Astrocyte of the hippocampus (primary cell): ENCODE measurements at places on chromosomes 13 and 19.

DNA sequence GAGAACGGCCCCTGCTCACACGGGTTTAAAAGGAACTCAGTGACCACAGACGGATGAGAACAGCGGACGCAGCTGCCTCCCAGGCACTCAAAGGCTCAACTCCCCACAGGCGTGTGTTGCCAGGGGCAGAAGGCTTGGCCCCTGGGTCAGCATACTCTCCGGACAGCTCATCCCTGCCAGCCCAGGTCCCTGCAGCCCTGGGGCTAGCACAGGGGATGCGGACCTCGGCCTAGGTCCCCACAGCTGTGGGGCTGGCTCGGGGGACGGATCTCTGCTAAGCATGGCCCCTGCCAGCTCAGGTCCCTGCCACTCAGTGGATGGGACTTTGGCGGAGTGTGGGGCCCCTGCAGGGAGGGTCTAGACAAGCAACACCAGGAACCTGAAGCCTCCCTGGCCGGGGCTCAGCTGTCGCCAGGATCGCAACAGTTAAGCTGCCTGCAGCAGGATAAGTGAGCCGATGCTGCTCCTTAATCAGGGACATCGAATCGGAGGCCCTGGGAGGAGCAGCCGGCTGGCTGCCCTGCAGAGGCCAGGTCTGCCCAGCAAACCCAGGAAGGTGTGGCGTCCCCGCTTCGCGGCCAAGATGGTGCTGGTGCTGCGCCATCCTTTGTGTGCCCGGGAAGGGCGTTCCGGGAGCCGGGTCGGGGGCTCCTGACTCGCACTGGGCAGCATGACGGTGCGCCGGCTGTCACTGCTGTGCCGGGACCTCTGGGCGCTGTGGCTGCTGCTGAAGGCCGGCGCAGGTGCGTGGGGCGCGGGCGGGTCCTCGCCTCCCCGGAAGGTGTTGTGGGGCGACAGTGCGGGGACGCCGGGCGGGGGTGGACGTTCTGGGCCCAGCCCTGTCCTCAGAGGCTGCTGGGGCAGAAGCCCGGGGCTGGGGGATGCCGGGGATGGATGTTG is 32.5 kb downstream of the MCF2L start:
- DNase-seq = peak; percentile 80

DNA sequence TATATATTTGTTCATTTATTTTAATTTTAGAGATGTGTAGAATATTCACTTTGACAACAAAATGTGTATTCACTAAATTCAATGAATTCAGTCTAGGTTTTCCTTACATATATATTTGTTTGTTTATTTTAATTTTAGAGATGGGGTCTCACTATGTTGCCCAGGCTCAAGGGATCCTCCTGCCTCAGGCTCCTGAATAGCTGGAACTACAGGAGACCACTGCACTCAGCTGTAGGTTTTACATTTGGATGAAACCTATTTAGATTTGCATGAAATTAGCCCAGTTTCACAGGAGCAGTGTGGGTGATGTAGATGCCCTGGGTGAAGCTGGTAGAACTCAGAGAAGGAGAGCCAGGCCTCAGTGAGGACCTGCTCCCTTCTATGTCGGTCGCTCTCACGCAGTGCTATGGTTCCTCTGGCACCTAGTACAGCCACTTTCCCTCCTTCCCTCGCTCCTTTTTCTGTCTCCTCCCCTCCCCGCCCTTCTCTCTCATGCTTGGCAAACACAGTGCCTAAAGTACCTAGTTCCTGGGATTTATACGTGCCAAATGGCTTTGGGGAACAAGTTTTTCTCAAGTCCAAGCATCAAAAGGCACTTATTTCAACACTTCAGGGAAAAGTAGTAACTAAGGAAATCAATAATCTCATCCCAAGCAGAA is 14.7 kb upstream of the HMGB1 start:
- no peak for DNase-seq

DNA sequence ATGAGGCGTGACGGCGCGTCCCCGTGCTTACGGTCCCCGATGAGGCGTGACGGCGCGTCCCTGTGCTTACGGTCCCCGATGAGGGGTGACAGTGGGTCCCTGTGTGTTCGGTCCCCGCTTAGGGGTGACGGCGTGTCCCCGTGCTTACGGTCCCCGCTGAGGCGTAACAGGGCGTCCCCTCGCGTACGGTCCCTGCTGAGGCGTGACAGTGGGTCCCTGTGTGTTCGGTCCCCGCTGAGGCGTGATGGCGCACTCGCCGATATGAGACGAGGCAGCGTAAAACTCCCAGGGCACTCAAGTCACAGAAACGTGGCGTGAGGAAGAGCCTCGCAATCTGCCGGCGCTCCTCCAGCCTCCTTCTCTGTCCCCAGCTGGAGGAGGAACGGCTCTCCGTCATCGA is 20.9 kb downstream of the CFAP97D2 start:
- DNase-seq = no peak

- peak; percentile 79 for DNase-seq
These were observed 2.8 kb downstream of the MAST1 start for GRCh38 chr19:12841094-12841493.

DNA sequence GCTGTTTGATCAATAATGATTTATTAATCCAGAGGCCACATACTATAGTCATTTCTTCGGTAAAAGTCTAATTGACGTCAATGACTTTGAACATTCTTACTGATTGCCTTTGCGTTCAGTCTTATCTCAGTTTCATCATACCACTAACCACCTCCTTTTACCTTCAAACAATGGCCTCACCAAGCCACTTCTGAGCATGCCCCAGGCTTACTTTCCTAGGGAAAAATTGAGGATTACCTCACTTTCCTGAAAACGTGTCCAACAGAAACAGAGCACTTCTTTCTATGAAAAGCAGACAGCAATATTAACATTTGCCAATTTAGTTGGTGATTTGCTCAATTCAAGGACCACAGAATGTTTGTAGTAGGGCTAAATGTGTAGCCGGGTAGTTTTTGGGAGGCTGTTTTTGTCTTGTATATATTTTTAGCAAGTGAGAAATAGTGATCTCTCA is 157.6 kb downstream of the KLF5 start:
- peak; percentile 76 for DNase-seq

DNA sequence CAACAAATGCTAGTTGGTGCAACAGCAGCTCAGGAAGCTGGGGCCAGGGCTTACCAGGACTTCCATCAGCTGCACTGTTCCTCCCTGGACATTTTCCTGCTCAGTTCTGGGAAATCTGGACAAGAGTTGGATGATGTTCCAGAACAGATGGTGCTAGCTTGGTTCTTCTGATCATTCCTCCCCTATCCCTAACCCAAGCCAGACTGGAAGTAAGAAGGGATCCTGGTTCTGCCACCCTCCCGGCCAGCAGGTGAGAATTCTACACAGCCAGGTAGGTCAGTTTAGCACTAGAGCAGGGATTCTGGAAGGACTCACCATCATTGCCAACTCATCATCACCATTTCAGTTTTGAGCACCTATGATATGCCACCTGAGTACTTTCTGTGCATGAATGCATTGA is 30.2 kb downstream of the CACNA1A start:
- DNase-seq = no peak

- no peak for DNase-seq
These were observed 64.3 kb downstream of the RASL11A start for GRCh38 chr13:27334774-27335435.

GRCh38 chr13:80039000-80039399 is 301.9 kb downstream of the SPRY2 start:
- DNase-seq = no peak

- peak; percentile 93 for DNase-seq
These were observed 1.0 kb downstream of the HMGB1 start for GRCh38 chr13:30464496-30465342.

- DNase-seq = no peak
These were observed 137.2 kb downstream of the MZT1 start for GRCh38 chr13:72590091-72590740.

DNA sequence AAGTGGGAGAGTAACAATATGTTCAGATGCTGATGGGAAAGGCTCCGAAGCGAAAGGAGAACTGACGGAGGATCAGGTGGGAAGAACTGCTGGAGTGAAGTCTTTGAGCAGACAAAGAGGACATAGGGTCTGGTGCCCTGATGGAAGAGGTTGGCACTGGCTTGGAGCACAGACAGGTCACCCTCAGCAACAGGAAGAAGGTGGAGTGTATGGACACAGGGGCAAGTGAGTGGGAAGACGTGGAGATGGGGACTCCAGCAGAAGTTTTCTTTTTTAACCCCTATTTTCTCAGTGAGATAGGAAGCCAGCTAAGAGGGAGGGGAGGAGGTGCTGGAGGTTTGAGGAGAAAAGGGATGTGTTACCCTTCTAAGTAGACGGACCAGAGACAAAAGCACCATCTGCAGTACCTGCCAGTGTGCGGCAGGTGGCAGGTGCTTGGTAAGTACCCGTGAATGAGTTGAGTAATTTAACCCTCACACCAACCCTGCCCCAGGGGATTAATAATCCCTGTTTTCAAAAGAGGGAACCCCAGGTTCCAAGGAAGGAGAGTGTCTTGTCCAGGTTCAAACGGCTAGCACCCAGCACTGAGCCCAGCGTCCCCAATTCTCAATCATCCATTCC is 11.2 kb downstream of the HAS1 start:
- peak; percentile 50 for DNase-seq

DNA sequence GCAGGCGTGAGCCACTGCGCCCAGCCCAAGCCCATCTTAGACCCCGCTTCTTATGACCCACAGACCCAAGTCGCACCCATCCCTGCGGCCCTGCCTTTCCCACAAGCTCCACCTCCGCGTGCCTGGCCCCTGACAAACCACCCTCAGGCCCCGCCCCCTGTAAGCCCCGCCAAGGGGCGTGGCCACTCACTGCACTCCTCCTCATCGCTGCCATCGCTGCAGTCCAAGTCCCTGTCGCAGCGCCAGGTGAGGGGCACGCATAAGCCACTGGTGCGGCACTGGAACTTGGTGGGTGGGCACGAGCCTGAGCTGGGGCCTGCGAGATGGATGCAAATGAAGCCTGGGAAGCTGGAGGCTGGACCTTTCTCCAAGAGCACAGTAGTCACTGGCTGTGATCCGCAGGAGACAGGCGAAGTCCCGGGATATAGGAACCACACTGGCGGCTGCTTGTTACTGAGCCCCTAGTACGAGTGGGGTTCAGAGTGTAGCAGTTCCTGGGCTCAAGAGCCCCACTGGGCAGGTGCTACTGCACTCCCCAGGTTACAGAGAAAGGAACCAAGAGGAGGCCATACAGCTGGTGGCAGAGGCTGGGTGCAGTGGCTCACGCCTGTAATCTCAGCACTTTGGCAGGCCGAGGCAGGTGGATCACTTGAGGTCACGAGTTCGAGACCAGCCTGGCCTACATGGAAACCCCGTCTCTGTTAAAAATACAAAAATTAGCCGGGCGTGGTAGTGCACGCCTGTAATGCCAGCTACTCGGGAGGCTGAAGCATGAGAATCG is 3.1 kb downstream of the CD320 start:
- peak; percentile 43 for DNase-seq

DNA sequence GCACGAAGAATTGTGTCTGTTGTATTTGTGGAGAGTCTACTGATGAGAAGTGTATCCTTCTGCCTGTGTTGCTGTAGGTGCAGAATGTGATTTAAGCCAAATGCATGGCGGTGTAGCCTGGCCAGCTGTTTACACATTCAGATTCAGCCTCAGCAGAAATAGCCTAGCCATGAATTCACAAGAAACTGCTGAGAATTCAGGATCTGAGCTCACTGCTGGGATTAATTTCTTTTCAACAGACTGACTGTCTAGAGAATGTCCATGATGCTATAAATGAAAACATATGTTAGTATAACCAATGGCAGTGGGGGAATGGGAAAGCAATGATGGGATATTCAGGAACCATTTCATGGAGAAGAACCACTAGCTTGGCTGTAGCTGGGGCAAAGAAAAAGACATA is 77.4 kb upstream of the RNF113B start:
- no peak for DNase-seq

- no peak for DNase-seq
These were observed 24.6 kb downstream of the CYP4F22 start for GRCh38 chr19:15532779-15533521.

GRCh38 chr13:51770160-51770559 is 33.8 kb downstream of the DHRS12 start:
- DNase-seq = no peak
